ENCODE measurements at places on chromosomes 2 and 18.

- DNase-seq, result no peak
Measured at GRCh38 chr2:215432759-215433594, 2.9 kb downstream of the FN1 start.

DNA sequence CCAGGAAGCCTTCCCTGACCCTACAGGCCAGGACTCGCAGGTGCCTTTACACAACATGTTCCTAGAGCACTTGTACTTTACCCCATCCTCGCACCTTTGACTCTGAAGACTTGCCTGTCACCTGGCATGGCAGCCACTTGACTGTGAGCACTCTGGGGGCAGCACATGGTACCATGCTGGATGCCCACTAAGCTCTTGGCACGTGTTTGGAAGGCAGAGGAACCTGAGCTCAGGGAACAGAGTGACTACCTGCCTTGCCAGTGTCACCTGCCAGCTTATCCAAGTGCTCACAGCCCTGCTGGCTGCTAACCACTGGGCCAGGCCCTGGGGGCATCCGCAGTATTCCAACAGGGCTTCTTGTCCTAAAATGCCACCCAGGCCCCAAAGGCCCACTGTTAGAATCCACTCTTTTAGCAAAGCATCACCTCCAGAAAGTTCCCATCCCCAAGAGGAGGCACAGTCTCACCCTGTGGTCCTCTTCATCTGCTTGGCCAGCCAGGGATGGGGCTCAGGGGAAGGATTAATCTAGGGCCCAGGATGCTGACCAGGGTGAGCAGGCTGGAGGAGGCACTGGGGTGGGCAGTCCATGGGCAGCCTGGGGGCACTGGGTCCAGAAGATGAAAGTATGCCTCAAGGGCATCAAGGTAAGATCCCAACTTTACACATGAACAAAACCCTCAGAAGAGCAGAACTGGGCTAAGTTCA is 57.0 kb downstream of the ZBTB7C start:
- no peak for DNase-seq

DNA sequence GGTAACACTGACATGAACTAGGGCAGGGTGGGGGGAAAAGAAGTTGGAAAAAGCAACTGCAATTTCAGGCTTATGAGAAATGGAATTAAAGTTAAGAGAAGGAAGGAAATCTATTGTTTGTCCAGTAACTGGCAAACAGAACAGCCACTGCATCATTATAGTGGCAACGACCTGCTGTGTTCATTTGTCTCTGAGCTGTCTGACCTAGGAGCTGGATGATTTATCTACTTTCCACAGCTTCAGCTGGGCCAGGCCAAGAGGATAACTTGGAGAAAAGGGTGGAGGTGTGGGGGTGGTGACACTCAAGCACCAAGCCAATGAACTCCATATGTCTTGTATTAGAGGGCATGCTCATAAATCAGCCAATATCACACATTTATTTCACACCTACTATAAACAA is 291.5 kb upstream of the KLHL29 start:
- no peak for DNase-seq

GRCh38 chr2:212970132-212970531 is 181.3 kb downstream of the IKZF2 start:
- DNase-seq, result no peak

GRCh38 chr2:45823723-45824206 is 172.3 kb downstream of the PRKCE start:
- DNase-seq, result no peak

- DNase-seq, result no peak
Measured at GRCh38 chr18:46683252-46683651, 26.2 kb upstream of the LOXHD1 start.

- no peak for DNase-seq
Measured at GRCh38 chr2:228373191-228373590, 191.7 kb upstream of the SPHKAP start.

GRCh38 chr2:134232461-134232860 is 21.4 kb upstream of the MGAT5 start:
- DNase-seq, result no peak

DNA sequence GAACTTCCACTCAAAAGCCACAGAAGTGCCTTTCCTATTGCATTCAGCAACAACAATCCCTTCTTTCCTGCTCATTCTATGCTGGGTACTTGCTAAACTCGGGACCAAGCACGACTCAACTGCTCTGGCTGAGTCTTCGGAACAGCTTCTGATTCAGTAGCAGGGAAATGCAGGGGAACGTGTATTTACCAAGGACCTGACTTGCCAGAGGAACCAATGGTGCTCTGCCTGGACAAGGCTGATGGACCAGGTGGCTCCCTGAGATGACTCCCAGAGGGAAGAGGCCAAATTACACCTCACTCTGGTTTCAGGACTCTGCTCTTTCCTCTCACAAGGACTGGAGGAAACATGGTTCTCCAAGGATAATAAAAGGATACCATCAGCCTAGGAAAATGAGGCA is 12.2 kb downstream of the CXCR2 start:
- no peak for DNase-seq

DNA sequence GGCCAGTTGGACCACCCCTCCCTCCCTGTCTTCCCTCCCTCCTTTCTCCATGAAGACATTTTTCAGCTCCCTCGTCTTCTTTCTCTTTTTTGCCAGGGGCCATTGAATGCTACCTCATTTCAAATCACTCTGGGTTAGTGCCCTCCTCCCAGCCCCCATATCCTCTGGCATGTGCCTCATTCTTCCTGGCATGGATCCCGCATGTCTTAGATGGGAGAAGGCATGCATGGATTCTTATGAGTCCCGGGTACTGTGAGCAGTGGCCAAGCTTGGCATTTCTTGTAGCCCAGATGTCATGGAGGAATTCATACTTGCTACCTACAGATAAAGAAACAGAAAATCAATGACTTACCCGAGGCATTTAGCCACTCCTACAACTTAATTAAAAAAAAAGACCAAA is 9.0 kb upstream of the HAAO start:
- no peak for DNase-seq

DNA sequence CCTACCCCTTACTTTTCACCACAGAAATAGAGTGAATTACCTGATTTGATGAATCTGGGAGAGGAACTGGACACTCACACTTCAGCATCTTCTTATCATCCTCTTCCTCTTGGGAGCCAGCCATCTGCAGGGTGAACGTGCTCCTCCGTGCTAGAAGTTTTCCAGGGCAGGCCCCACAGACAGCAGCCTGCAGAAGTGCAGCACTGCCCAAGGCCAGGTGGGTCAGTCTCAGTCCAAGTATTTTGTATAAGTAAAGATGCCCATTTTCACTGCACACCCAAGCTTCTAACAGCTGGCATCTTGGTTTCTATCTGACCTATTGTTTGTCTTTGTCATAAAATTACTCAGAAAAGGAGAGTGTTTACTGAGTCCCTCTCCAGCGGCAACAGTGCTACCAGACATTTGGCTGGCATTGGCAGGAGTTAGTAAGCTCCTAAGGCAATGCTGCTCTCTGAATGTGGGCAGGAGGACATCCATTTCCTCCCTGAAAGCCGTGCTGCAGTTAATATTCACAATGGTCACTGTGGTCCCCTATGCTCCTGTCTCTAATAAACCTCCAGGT is 222.6 kb upstream of the CTAGE1 start:
- DNase-seq, result no peak

- no peak for DNase-seq
Measured at GRCh38 chr2:135821190-135821589, 15.8 kb downstream of the LCT start.

GRCh38 chr2:236972491-236973342 is 113.0 kb upstream of the COPS8 start:
- no peak for DNase-seq

- DNase-seq, result no peak
Measured at GRCh38 chr2:218890369-218890768, 9.7 kb downstream of the WNT10A start.

DNA sequence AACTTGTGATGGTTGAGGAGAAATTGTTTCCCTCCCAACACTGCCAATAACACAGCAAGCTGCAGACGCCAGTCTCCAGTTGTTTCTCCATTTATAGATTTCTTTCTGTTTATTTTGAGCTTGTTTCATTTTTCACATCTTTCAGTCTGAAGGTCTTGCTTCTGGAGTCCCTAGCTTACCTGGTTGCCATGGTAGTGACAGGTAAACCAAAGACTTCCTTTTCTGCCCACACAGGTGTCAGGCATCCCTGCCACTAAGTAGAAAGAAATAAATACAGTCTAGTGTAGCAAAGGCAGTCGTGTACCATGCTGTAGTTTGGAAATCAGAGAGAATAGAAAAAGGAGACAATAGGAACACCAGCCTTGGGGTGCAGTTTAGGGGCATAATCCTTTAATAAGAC is 82.8 kb downstream of the MARCHF4 start:
- no peak for DNase-seq

- no peak for DNase-seq
Measured at GRCh38 chr18:45938488-45938935, 28.6 kb downstream of the EPG5 start.

GRCh38 chr2:146240391-146240790 is 1604.4 kb upstream of the ACVR2A start:
- no peak for DNase-seq
